ENCODE measurements at places on chromosomes 13 and 19.

- DNase-seq = peak; percentile 34
These were observed 100.9 kb downstream of the FOXO1 start for GRCh38 chr13:40565282-40566148.

GRCh38 chr19:426725-427445 is 17.9 kb upstream of the C2CD4C start:
- no peak for DNase-seq

- peak; percentile 80 for DNase-seq
These were observed 11.5 kb downstream of the PLEKHA4 start for GRCh38 chr19:48856921-48857320.

DNA sequence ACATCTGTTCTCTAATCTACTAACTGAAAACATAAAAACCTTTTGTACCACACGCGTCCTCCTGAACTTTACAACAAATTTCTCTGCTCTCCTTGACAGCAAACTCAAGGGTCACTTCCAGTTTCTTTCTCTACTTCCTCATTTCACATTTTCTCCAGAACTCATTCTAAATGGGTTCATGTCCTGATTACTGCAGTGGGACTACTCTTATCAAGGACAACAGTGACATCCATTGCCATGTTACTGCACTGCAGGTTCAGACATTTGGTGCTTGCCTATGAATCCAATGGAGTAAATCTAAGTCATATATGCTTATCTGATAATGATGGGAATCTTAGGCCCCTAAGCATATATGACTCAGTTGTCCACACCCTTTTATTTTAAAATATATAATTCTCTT is 35.3 kb downstream of the FPR3 start:
- DNase-seq = no peak

DNA sequence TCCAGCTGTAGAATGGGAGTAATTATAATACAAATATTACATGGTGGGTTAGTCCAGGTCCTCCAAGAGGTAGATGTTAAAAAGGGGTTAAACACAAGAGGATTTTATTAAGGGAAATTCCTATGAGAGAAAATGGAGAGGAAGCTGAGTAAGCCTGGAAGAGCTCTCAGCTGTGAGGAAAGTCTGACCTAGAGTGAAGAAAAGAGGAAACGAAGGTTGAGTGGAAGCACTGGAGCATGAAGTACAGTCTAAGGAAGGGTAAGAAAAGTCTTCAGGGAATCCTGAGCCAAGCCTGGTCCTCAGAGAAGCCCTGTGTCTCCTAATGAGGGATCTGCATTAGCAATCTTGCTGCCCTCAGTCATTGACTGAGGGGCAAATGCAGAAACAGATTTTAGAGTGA is 506.2 kb downstream of the GPC5 start:
- no peak for DNase-seq

- no peak for DNase-seq
These were observed 84.9 kb downstream of the USP12 start for GRCh38 chr13:27086599-27087265.

- DNase-seq = no peak
These were observed 222.4 kb downstream of the OLFM4 start for GRCh38 chr13:53250977-53251376.

DNA sequence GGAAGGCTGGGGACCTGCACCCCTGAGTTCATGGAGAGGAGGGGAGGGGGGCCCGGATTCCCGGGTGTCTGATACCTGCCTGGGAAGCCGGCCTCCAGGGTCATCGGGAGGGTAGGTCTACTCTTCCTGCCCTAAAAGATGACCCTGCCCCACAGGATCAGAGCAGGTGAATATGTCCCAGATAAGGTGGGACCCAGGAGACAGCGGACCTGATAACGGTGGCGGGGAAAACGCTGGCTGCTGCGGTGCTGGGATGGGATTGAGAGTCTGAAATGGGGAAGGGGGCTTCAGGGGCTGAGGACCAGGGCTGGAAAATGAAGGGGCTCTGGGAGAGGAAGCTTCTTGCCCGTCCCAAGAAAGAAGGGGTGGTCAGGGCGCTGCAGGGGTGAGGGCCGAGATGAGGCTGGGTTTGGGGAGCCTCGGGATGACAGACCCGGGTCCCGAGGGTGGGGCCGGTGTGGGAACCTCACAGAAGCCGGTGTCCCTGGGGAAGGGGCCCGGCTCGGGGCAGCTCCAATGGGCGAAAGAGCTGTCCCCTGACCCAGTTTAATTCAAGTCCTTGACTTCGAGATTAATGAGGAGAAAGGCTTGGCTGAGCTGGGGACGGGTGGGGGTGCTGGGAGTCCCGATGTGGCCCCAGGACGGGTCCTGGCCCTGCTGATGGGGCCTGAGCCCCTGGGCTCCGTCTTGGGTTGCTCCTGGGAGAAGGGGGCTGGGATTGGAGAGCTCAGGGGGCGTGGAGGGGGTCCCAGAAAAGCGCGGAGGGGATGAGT is 823 bp downstream of the TTYH1 start:
- peak; percentile 75 for DNase-seq

GRCh38 chr19:2775556-2776430 is 7.3 kb downstream of the SGTA start:
- peak; percentile 97 for DNase-seq

DNA sequence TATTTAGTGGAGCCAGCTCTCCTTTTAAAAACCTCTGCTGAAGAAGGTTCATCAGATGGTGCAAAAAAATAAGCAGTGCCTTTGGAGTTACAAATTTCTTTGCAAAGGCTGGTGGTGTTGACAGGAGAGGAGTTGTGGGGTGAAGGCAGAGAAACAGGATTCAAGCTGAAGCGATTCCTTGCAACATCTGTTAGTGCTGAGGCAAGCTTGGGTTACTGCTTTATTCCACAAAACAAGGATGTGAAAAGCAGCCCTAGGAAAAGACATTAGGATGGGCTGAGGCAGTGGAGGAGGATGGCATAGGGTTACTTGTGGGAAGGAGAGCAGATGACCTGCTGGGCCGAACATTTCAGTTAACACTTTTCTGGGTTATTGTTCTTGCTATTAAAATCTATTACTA is 390.7 kb downstream of the DLEU7 start:
- peak; percentile 30 for DNase-seq

- DNase-seq = no peak
These were observed 483.6 kb downstream of the KLF5 start for GRCh38 chr13:73542446-73542845.

- no peak for DNase-seq
These were observed 200.5 kb downstream of the PCDH20 start for GRCh38 chr13:61215116-61215515.

DNA sequence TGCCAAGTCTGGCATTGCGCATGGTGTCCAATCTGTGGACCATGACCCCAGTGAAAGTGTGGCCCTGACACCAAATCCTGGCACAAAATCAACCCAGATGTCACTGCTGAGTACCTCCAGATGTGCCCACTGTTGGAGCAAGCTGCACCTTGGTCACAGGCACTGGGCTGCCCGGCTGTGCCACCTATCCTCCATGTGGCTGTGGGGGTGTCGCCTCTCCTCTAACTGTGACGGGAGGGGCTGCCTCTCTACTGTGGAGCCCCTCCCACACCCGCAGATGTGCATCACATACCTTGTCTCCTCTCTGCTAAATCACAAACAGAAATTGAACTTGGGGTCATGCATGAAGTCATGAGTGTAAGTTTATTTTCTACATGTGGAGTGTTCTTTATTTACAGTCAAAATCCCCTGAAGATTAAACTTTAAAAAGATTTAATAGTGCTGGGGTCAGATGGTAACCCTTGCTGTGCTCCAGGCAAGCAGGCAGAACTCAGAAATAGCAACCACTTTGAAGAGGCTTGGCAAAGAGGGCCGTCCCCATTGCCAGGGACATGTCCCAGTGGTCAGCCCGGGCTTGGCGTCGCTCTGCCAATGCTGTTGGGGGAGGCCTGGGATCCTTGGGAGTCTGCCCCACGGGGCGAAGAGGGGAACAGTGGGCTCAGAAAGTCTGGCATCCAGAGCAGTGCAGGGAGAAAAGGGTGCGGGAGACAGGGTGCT is 46.4 kb upstream of the ZNF536 start:
- no peak for DNase-seq

All from osteoblast (primary cell).